Activated CD4-positive, alpha-beta T cell treated with anti-CD3 and anti-CD28 coated beads, Interleukin-2, amount 50 U/mL, for 1 hour (primary cell): ENCODE measurements at places on chromosomes 1 and 21.

DNA sequence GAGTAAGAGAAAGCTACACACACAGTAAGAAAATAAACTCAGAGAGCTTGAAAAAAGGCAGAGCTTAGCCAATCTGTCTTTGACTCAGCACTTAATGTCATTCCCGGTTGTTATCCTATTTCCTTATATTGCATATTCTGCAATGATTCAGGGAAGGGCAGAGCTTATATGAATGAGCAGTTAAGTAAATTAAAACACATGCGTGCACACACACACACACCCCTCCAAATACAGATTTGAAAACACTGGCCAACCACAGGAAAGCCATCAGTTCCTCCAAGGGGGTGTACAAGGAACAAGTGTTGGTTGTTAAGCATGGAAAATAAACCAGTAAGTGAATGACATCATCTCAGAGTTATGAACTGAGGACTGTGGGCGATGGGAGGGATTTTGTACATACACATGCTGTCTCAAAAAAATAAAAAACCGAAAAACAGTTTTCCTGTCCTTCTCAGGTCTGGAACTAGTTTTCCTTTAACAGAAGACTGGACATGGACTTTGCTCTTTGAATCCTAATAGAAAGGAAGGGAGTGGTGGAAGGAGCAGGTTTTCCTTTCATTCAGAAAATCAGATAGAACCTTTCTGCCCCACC lies 1.0 kb downstream of the IQGAP3 start:
- no peak for DNase-seq

- no peak for DNase-seq
These were observed 4.2 kb downstream of the SPSB1 start for GRCh38 chr1:9296850-9297249.

DNA sequence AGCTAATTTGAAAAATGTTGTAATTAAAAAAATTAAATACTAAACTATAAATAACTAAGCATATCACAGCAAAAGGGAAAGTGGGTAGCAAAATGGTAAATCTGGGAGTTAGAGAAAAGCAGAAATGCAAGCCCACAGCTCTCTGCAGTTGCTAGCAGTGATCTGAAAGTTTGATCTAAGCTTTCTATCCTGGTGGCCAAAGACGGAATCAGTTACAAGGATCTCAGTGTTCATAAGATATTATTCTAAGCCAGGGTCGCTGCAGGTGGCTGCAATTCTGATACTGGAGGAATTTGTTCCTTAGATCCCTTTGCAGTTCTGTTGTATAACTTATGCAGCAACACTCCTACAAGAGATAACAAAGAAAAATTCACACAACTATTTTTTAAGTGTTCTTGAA lies 363.7 kb downstream of the SETD4 start:
- DNase-seq = no peak

GRCh38 chr1:29736582-29737188 lies 500.4 kb downstream of the PTPRU start:
- no peak for DNase-seq

DNA sequence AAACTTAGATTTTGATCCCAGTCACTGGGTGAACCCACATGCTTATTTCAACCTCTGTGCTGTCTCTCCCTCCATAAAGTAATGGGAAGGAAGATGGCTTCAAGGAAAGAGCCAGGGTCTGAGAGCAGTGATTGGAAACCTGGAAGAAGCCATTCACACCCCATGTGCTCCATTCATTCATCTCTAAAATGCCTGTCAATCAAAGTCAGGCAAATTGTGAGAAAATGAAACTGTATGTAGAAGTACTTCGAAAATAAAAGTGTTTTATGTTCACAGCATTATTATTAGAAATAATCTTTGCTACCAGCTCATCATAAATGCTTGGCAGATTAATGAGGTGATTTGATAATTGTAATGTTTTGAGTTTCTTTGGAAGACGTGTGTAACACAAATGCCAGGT lies 61.0 kb downstream of the ACP6 start:
- no peak for DNase-seq

- DNase-seq = no peak
These were observed 34.7 kb downstream of the RGSL1 start for GRCh38 chr1:182484531-182485257.

DNA sequence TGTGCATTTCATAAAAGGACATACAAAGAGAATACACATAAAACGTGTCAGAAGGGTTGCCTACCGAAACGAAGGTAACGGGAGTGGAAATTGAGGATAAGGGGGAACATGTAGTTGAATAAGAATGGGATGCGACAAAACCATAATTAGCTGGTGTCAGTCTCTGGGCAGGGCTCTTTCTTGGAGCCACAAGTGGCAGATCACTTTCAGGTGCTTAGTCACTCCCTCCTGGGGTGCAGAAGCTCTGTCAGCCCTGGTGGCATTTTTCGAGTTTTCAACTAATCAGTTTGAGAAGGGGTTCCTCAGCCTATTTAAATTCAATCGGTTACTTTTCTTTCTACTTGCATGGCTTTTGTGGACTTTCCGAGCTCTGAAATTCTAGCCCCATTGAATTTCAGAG lies 133.9 kb upstream of the IGSF21 start:
- DNase-seq = no peak

DNA sequence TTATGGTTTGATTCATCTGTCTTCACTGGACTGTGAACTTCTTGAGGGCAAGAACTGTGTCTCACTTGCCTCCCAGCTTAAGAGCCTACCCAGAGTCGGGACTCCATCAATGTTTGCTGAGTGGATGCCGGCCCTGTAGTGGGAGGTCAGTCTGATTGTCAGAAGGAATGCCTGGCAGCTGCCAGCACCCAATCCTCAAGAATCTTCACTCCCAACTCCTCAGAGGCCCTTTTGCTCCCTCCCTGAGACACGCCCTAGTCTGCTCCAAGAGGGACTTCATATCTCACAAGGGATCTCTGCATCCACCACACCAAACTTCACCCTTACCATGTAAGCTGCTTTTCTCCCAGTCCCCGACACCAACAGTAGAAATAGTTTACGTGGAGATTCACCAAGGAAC lies 15.2 kb upstream of the KDM4A start:
- no peak for DNase-seq

- DNase-seq = no peak
These were observed 165.8 kb downstream of the ZBTB18 start for GRCh38 chr1:244216836-244217235.

GRCh38 chr1:71738910-71739309 lies 543.4 kb downstream of the NEGR1 start:
- no peak for DNase-seq
